ENCODE measurements at places on chromosomes 4 and X.

- no peak for DNase-seq
These were observed 5.2 kb downstream of the GABRA3 start for GRCh38 chrX:152445926-152446325.

DNA sequence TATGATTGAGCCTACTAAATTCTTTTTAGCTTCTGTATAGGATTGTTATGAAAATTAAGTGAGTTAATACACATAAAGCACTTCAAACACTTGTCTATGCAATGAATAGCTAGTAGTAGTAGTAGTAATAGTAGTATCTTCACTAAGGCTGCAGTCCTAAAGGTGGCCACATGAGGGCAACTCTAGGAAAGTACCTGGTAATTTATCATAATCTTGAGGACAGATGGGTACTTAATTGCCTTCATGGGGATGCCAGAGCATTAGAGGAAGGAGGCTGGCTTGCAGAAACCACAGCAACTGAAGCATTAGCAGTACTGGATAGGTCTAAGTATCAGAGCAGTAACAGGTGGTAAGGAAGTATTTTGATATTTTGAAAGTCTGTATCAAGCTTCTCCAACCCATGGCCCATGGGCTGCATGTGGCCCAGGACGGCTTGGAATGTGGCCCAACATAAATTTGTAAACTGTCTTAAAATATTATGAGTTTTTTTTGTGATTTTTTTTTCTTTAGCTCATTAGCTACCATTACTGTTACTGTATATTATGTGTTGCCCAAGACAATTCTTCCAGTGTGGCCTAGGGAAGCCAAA, 17.3 kb downstream of the NIPAL1 start:
- peak; percentile 18 for DNase-seq

DNA sequence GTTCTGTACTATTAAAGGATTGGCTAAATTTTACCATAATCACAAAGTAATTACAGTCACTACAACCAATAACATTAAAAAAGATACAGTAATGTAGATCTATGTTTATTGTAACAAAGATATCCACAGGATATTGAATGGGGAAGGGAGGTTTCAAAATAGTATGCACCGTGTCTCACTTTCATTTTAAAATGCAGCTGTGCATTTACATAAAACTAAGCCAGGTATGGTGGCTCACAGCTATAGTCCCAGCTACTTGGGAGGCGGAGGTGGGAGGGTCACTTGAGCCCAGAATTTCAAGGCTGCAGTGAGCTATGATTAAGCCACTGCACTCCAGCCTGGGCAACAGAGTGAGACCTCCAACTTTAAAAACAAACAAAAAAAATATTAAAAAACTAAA, 8.5 kb downstream of the SRP72 start:
- DNase-seq = no peak

GRCh38 chrX:31333165-31333831, 261.5 kb upstream of the FTHL17 start:
- peak; percentile 84 for DNase-seq

DNA sequence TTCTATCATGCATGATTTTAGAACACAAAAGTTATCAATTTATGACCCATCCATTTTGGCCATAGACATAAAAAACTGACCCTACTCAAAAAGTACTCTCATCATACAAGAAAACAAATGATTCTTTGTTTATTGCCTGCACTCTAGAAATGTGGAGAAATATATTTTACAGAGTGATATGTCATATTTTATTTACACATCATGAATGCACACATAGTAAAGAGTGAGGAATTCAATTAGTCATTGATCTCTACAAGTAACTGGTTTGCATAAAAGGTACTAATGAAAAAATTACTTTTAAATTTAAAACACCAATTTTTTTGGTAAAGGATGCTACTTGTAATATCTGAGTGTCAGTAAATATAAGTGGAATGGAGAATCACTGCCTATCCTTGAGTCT, 242.5 kb upstream of the FAT4 start:
- DNase-seq = no peak

GRCh38 chr4:52420330-52420729, 238.8 kb downstream of the USP46 start:
- DNase-seq = no peak

DNA sequence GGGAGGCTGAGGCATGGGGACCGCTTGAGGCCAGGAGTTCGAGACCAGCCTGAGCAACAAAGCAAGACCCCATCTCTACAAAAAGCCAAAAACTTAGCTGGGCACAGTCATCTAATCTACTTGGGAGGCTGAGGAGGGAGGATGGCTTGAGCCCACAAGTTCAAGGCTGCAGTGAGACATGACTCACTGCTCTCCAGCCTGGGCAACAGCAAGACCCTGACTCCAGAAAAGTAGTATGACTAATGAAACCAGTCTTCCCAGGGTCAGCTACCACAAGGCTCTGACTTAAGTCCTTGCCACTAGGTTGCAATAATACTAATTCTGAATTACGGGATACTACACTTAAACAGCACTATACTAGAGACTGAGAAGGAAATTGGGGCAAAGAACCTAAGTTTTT, 33.1 kb downstream of the ERVMER34-1 start:
- no peak for DNase-seq

DNA sequence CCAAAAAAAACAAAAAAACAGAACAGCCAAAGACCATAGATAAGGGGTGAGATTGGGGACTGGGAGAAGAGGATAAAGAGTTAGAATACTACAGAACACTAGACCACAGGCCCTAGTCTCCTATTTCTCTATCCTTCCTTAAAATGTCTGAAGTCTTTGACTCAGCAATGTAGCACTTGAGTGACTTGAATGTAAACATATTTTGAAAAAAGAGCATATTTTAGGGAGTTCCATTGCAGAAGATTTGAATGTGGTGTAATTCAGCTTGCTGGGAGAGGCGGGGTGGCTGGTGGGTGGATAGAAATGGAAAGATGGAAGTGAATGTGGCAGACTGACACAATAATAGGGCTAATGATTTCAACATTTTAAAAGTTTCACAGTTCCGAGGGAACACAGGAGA, 144.9 kb downstream of the CHIC2 start:
- DNase-seq = no peak

DNA sequence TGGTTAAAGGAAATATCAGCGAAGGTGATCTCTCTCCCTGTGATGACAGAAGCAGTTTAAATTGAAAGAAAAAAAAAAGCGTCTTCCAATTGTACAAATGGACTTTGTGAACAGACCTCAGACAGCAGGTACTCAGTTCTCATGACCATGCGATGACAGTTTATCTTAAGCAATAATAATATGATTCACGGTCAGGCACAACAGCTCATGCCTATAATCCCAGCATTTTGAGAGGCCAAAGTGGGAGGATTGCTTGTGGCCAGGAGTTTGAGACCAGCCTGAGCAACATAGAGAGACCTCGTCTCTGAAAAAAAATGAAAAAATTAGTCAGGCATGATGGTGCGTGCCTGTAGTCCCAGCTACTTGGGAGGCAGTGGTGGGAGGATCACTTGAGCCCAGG, 51.0 kb downstream of the RELL1 start:
- DNase-seq = peak; percentile 21

- DNase-seq = peak; percentile 38
These were observed 971.1 kb upstream of the HS3ST1 start for GRCh38 chr4:12399781-12400180.

DNA sequence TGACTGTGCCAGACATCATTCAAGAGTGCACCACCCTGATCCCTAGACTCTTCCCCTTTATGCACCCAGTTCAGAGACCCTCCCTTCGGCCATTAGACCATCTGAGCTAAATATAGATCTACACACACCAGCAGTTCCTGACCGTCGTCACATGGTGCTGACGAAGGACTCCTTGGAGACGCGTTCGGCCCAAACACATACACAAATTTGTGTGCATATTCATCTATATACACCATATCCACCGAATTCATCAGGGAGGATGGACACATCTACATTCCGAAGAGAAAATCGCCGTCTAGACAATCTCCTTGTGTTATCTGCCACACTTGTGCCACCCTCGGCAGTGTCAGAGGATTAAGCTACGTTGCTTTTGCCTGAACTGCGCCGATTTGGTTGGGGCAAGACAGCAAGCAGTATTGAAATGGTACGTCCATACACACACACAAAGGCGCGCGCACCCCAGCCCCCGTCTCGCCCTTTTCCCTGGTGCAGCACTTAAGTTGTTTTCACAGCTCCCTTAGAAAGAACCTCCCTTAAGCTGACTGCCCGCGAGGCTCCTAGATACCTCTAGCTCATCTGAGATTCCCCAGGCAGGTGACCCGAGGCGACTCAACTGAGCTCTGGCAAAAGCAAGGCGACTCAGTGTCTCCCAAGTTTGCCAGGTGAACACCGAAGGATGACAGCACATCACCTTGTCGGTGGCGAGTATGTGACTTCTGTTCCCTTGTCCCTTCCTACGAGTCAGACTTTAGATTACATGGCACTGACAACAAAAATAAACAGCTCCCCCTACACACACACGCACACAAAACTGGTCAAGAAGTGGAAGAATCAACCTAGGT, 1.0 kb downstream of the RASGEF1B start:
- peak; percentile 61 for DNase-seq

DNA sequence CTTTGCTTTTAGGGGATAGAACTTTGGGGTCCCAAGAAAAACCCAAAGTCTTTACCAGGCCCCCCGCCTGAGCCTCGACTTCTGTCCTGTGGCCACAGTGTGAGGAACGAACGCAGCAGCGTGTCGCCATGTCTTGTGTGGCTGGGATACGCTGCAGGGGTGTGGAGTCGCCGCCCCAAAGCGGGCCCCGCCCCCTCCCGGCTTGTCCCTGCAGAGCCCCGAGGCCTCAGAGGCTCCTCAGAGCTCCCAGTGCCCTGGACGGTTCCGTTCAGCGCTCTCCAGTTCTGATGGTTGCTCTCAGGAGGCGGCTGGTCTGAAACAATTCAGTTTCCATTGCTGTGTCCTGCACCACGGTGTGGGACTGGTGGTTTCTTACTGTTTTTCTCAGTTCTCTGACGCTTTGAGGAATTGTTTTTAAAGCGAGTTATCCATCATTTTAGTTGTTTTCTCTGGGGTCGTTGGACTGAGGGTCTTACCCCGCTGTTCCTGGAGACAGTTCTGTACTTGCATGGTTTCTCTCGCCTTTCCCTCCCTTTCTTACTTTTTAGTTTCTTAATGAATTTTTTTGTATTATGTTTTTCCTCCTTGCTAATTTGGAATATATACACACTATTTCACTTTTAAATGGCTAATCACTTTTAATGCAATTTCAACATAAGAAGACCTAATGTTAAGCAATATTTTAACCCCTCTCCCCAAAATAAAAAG, 1.6 kb upstream of the IDUA start:
- DNase-seq = peak; percentile 9

GRCh38 chr4:73237044-73237443, 21.6 kb downstream of the ANKRD17 start:
- DNase-seq = no peak

DNA sequence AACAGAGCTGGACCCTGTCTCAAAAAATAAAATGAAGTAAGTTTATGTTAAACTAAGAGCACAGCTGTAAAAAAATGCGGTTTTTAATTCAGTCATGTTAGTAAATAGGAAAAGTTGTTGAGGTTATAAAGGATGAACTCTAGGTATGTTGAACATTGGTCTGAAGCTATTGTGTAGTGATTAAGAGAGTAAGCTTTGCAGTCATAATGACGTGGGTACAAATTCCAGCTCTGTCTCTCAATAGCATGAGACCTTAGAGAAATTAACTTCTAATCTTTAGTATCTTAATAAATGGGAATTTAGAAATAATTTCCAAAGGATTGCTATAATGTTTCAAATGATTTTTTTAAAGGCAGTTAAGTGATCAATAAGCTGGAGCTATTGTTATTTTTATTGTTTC, 2.9 kb upstream of the YTHDC1 start:
- no peak for DNase-seq

- DNase-seq = no peak
These were observed 25.6 kb downstream of the FHDC1 start for GRCh38 chr4:152961773-152962115.

- peak; percentile 63 for DNase-seq
These were observed 13.8 kb upstream of the ENOX2 start for GRCh38 chrX:130916636-130917422.

GRCh38 chr4:10345381-10345784, 111.8 kb downstream of the ZNF518B start:
- no peak for DNase-seq

GRCh38 chrX:154379569-154379951, 465 bp downstream of the EMD start:
- no peak for DNase-seq

DNA sequence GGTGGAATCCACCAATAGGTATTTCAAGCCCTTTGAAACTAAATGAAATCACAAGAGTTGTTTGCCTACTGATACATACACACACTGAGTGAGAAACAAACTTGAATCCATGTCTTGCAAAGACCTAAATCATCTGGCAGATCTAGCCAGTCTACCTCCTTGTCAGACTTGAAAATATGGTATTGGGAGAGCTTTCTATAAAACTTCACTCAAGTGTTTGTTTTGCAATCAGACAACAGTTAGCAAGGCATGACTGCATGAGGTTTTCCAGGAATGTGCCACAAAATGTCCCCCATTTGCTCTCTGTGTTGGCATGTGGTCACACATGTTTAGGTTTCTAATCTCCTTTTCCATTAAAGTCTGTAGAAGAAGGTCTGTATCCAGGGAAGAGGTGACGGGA, 52.4 kb downstream of the MAP3K15 start:
- DNase-seq = no peak

Data from cardiac fibroblast (primary cell).